ENCODE measurements at places on chromosomes 12 and 14. TPM values are rescaled to one million over a fixed set of nuclear protein-coding genes. Genes with fewer than 3 reads are reported as not detected.

Gene RNASE1
- polyA plus RNA-seq: 177 TPM

Gene KLRB1
- polyA plus RNA-seq: not detected

Gene BDKRB2
- polyA plus RNA-seq: 3.9 TPM

Gene NR4A1
- 85.4 TPM for polyA plus RNA-seq

Gene TDG
- polyA plus RNA-seq: 11.5 TPM

Gene SLC7A7
- polyA plus RNA-seq: 9.9 TPM

Gene SLC8B1
- polyA plus RNA-seq: 39.1 TPM

Gene KRT79
- polyA plus RNA-seq: not detected

All from pancreas (tissue), 10 donors.